Activated T-helper 9 cell treated with anti-CD3 and anti-CD28 coated beads, Interleukin-2, amount 50 U/mL, for 16 hours (primary cell): ENCODE measurements at places on chromosomes 3 and 15.

DNA sequence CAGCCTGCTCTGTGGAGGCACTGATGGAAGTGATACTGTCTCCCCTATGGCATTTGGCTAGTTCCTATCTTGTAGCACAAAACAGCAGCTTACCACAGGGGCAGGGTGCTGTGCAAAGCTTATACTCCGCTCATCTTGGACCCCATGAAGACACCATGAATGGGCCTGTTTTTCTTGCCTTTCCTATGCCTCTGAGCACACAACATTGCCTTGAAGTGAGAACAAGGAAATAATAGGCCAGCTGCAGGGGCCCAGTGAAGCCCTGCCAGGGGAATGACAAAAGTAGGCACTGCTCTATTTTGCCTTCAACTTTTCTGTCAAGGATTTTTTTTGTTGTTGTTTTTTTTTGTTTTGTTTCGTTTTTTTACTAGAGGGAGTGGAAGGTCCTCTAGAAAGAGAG is 110.3 kb downstream of the PDE8A start:
- no peak for DNase-seq

GRCh38 chr3:126167566-126167965 is 12.8 kb downstream of the ALDH1L1 start:
- DNase-seq = no peak

- no peak for DNase-seq
These were observed 39.2 kb upstream of the EPHB1 start for GRCh38 chr3:134755821-134756220.

- no peak for DNase-seq
These were observed 61.6 kb downstream of the STAG1 start for GRCh38 chr3:136690599-136690998.

GRCh38 chr15:36951731-36952247 is 148.6 kb downstream of the MEIS2 start:
- DNase-seq = no peak

DNA sequence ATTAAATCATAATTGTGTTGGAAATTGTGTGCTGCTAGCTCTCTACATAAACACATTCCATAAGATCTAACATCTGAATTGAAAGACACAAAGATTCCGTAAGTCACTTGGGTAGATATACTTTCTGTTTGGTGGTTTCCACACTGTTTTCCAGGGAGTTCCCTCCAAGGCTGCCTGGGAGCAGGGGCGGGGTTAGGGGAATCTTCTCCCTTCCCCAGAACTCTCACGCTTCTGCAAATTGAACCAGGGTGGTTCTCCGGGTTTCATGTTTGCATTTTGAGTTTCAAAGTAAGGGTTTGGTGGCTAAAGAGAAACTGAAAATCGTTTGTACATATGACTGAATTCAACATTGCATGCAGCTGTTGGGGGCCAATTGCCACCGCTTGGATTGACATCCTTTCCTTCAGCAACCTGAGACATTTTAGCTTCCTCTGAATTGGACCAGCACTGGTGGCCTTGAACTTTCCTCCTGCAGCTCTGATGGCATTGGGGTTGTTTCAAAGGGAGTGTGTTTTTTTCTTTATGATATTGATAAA is 192.7 kb upstream of the FEZF2 start:
- DNase-seq = no peak

GRCh38 chr3:100899440-100900091 is 93.7 kb downstream of the ABI3BP start:
- DNase-seq = no peak

GRCh38 chr3:25665315-25666280 is 891 bp upstream of the TOP2B start:
- DNase-seq = no peak

- no peak for DNase-seq
These were observed 70.5 kb upstream of the EPHB3 start for GRCh38 chr3:184491011-184491576.

DNA sequence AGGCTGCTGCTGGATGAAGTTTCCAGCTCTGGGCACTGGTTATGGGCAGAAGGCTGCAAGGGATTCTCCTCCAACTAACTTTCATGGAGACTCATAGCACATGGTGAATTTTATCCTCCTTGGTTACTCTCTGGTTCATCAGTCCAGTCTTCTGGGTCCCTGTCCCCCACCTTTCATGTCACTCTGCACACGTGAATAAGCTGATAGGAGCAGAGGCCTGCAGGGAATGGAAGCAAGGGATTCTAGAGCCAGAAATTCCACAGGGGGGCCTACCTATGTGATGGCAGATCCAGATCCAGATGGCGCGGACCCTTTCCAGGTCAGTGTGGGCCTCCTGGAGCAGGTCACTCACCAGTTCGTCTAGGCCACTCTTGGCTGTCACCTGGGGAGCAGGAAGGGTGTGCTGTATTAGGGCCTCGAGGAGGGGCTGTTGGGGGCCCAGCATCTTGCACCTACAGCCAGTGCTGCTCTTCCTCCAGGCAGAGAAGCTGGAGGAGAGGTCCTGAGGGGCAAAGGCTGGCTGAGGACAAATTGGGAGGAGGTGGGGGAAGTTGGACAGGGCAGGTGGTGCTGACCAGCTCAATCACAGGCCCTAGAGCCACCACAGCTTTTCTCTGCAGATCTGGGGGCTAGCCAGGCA is 30.2 kb downstream of the KY start:
- no peak for DNase-seq

DNA sequence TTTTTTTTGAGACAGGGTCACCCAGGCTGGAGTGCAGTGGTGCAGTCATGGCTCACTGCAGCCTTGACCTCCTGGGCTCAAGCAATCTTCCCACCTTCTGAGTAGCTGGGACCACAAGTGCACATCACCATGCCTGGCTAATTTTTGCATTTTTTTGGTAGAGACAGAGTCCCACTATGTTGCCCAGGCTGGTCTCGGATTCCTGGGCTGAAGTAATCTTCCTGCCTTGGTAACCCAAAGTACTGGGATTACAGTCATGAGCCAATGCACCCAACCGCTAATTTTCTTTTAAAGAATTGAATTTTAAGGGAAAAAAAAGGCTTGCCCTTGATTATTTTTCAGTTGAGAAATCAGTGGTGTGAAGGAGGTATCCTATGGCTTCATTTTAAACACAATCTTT is 334.0 kb downstream of the SOX2 start:
- DNase-seq = no peak

GRCh38 chr3:23566499-23566898 is 239.3 kb upstream of the UBE2E1 start:
- no peak for DNase-seq

- no peak for DNase-seq
These were observed 55.0 kb downstream of the UBE2E2 start for GRCh38 chr3:23258110-23258509.

DNA sequence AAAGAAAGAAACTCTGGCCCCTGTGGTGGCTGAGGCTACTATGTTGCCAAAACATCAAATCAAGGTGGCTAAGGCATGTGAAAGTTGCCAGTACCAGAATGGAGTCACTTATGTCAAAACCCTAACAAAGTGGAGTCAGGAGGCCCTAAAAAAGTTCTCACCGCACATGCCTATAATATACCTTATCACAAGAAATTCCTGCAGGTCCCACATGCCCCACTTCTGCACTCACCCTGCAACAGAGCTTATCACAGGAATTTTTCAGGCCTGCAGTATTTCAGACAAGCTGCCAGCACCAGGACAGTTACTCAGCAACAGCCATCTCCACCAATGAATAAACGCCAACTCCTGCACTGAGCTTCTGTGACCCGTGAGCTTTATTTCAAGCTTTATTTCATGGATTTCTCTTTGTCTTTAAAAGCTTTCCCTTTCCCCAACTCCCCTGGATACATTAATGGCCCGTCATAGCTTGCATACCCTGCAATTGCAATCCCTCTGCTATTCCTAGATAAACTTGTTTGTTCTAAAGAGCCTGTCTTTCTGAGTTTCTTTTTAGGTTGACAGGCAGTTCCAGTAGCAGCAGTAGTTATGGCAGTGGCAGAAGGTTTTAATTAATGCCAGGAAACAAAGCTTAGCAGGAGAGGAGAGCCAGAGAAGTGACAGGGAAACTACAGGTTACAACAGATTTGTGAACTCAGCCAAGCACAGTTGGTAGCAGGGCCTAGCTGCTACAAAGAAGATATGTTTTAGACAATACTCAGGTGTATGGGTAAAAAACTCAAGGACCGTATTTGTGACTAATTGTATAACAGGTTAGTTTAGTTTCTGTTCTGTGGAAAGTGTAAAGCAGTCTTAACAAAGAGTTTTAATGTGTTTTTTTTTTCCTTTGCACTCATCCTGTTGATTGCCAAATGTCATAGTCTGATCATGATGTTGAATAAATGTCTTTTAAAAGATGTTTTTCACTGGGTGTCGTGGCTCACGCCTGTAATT is 15.9 kb upstream of the TMEM42 start:
- no peak for DNase-seq

DNA sequence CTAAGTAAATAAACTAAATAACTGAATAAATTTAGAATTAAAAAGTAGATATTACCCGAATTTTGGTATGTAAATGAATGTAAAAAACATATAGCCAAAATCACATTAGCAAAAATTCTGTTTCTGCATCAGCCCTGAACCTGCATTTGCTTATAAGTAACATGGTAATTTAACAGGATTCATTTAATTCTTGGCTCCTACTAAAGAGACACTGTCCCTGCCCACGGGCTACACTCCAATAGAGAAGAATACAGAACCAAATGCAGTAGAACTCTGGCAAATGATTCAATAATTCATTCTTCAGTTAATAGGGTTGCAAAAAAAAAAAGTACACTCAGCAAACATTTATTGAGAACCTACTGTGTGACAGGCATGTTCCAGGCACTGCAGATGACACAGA is 20.8 kb upstream of the CNBP start:
- DNase-seq = no peak

DNA sequence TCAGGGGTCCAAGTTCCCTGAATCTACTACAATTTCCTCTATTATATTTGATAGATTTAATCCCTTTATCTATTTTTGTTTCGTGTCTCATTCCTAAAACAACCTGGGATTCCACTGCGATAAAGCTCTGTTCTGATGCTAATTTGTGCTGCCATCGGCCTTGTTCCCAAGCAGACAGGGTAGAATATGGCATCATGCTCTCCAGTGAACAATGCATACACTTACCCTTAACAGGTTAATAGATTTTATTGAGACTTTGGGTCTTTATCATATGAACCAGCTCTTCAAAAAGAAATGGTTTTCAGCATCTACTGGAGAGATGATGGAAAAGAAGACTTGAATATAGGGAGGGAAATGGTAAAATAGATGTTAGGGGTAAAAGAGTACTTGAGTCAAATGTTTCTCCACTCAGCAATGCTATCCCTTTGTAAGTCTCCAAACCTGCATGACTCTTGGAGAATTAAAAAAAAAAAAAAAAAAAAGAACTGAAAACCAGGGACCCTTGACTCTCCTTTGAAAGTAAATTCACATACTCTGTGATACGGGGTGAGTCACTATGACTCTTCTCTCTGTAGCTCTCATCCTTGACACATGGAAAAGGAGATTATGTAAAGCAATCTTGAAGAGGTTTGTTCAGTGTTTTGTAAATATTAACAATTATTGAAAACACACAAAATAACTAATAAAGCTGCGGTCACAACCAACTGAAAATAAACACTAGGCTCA is 268.8 kb downstream of the ZBTB20 start:
- DNase-seq = no peak

- no peak for DNase-seq
These were observed 2.0 kb downstream of the NDUFB5 start for GRCh38 chr3:179606534-179607085.

GRCh38 chr3:127715532-127715931 is 42.8 kb downstream of the ABTB1 start:
- DNase-seq = no peak

DNA sequence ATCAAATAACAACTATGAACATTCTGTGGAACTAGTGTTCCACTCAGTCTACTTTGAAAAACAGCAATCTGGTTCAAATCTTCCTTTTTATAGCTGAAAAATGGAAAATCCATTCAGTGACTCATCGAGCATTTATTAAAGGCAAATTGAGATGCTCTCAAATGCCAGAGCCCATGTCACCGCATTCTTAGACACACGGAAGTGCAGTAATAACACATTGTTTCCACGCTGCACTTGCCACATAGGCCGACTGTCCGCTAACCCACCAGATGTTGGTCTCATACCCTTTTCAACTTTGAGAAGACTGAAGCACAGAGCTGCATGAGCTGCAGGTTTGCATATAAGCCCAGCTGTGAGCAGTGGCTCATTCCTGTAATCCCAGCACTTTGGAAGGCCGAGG is 95.9 kb downstream of the TMEM266 start:
- no peak for DNase-seq

GRCh38 chr3:44045476-44046275 is 196.0 kb upstream of the TOPAZ1 start:
- no peak for DNase-seq

DNA sequence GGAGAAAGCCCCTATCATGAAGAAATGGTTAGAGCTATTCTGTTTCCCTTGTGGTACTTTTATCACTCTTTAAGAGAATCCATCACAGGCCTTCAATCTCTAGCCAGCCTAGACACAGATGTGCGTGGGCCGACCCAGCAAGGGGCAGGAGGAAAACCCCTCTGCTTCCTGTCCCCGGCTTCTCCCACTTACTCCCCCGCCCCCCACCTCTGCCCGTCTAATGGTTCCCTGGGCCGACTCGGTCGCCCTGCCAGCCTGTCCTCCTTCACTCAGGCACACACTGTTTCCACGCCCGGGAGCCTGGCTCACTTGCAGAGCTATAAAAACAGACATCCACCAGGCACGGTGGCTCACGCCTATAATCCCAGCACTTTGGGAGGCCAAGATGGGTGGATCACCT is 58.3 kb upstream of the TFRC start:
- no peak for DNase-seq

DNA sequence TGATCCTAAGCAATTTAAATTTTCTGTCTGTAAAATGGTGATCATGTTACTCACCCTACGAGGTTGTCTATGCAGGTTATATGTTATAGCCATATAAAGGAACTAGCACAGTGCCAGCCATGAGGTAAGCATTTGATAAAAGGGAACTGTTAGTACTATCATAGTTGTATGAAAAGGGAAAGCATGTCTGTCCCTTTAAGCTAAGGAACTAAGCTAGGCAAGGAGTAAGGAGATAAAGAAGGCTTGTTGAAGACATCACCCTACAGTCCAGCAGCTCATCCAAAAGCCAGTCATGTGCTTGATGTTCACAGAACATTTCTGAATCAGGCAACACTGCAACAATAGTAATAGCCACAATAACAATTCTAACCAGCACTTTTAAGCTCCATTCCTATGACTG is 243.9 kb downstream of the ZBTB20 start:
- no peak for DNase-seq

- no peak for DNase-seq
These were observed 5.7 kb downstream of the SLC38A3 start for GRCh38 chr3:50210510-50211367.

GRCh38 chr3:117217760-117218316 is 508.3 kb downstream of the TUSC7 start:
- no peak for DNase-seq
